Head of caudate nucleus (tissue), 42 donors: ENCODE measurements at places on chromosomes 3 and 15.

- DNase-seq = no peak
Measured at GRCh38 chr15:74920456-74920855, 13.8 kb upstream of the FAM219B start.

- DNase-seq = no peak
Measured at GRCh38 chr3:18044971-18045880, 302.8 kb upstream of the TBC1D5 start.

DNA sequence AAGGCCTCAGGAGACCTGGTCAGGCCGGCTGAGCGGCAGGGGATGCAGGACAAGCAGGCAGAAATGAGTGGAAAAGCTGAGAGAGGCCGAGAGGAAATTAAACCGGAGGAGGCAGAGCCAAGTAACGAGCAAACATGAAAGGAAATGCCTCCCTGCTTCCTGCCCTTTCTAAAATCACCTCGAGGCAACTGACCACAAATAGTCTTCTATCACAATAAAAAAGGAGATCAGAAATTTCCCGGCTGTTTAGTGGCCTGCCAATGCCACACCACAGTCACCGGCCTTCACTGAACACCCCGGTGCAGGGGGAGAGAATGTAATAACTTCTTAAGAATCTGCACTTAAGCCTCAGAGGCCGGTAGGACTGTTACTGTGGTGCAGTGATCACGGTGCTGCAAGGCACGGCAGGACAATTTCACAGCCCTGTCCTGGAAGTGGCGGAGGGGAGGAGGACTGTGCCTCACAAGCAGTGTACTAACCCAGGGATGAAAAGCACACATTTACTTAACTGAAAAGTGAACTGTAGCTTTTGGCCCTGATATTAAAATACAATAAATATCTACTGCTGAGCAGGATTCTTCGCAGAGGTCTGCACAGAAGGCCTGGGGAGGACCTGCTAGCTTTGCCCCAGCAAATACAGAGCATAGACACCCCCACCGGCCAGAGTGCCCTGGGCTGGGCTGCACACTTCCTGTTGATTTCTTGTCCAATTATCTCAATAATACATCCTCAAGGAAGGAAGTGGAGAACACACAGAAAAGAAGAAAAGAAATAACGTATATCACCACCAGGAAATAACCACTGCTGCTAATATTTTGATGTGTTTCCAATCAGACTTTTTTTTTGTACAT, 183.5 kb upstream of the NSMCE3 start:
- DNase-seq = no peak

- no peak for DNase-seq
Measured at GRCh38 chr3:196144383-196145105, 62.7 kb upstream of the TFRC start.

DNA sequence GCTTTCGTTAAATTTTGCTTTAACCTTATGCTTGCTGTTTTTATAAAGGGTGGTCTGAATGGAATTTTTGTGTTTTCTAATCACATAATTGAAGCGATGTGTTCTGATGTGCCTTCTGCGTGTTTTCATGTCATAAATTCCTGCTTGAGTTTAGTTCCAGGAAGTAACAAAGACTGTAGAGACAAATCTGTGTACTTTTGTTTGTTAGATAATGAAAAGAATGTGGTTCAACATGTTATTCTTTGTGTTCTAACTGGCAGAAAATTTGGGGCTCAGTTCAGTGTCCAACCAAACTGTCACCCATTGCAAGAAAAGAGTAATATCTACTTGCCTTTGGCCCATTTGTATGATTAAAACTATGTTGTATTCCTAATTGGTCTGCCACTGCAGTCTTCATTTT, 324.0 kb downstream of the DIPK2A start:
- DNase-seq = no peak

- no peak for DNase-seq
Measured at GRCh38 chr3:193795062-193795690, 202.2 kb downstream of the OPA1 start.

DNA sequence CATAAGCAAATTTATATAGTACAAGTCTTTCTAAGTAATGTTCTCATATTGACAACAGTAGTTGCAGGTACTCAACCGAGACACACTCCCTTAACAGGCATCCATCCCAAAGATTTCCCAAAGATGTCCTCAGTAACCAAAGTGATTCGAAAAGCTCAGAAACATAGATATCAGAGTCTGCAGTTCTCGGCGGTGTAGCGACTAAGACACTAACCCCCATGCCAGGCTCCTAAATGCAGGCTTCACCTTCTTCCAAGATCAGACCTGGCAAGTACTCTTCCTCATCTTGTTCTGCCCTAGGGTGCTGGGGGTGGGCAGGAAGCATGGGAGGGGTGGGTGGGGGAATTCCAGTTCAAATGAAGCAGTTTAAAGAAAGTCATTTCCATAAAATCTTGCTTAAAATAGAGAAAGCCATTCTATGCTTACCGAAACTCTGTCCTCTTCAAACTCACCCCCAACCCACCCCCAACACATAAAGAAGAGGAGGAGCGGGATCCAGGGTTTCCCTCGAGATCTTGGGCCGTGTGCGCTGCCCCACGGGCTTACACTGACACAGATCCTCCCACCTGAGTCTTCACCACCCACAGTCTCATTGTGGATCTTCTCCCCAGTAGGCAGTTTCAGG, 59.0 kb upstream of the BCL6 start:
- DNase-seq = no peak

GRCh38 chr3:67109651-67110204, 111.6 kb downstream of the KBTBD8 start:
- peak; percentile 8 for DNase-seq

GRCh38 chr15:69973102-69973714, 124.5 kb downstream of the TLE3 start:
- no peak for DNase-seq

- DNase-seq = no peak
Measured at GRCh38 chr3:141191097-141191749, 40.4 kb upstream of the PXYLP1 start.

- DNase-seq = no peak
Measured at GRCh38 chr3:101816215-101817149, 32.8 kb upstream of the NFKBIZ start.

GRCh38 chr3:107543666-107544065, 20.9 kb downstream of the BBX start:
- DNase-seq = no peak

- DNase-seq = no peak
Measured at GRCh38 chr15:65052956-65053355, 7.8 kb downstream of the SLC51B start.

DNA sequence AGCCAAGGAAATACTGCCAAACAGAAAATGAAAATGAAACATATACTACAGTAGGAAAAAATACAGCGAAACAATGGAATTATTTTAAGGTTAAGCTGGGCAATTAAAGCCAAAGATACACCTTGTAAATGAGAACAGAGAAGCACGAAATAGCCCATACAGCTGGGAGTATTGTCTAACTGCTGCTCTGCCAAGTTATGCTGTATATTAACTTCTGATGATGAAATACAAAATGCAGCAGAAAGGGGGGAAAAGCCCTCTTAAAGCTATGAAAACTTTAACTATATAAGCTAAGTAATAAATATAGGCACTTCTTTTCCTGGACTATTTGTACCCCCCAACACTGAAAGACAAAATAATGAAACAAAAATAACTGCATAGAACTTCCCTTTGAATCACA, 449.0 kb downstream of the FOXP1 start:
- DNase-seq = no peak

GRCh38 chr3:174251681-174252080, 607.5 kb upstream of the NAALADL2 start:
- DNase-seq = no peak

- no peak for DNase-seq
Measured at GRCh38 chr3:13114811-13115575, 41.8 kb upstream of the IQSEC1 start.

DNA sequence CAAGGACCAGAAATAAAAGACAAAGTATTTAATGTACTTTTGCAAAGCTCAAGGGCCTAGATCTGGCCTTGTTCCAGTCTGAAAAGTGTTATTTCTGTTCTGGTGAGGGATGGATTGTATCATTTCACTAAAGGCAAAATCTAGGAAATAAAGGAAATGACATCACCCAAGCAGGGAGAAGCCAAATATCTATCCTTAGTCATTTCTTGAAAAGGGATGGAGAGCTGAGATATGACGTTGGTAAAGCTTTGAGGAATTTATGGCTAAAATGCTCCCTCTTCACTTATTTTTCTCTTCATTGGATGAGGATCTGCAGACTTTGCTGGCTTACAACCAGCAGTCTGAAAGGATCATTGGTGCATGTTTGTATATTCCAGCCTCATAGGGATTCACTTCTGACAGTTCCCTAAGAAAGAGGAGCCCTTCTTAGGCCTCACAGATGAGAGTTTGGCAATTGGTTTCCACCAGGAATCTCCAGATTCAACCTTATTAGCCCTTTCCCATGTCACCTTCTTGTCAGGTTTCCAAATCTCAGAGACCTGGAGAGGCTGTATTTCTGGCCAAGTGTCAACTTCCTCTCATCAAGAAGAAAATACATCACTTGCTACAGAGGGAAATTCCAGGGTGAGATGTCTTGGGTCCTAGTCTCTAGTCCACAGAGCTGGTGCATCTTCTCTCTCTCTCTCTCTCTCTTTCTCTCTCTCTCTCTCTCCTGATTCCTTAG, 93.7 kb upstream of the BOC start:
- DNase-seq = no peak

DNA sequence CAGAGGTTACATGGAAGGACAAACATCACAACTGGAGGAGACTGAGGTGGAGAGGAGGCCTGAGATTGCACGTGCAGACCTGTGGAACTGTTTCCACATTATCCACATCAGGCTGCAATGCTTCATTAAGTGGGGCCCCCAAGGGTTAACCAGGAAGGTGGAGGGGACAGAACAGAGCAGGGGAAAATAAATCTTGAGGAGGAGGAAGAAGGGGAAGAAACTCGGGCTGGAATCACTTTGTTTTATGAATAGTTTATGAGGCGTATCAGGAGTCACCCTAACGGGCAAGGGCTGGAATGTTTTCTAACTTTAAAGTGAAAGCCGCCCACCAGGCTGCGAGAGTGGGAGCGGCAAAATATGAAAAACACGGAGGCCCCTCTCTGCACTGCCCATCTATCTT, 154.9 kb downstream of the WNT5A start:
- DNase-seq = no peak

- DNase-seq = no peak
Measured at GRCh38 chr15:42808913-42809312, 72.0 kb upstream of the CDAN1 start.

- no peak for DNase-seq
Measured at GRCh38 chr3:99013077-99013476, 111.6 kb upstream of the DCBLD2 start.

GRCh38 chr3:7437231-7437630, 576.3 kb downstream of the GRM7 start:
- DNase-seq = no peak

- DNase-seq = no peak
Measured at GRCh38 chr3:185760550-185760949, 64.3 kb downstream of the IGF2BP2 start.

DNA sequence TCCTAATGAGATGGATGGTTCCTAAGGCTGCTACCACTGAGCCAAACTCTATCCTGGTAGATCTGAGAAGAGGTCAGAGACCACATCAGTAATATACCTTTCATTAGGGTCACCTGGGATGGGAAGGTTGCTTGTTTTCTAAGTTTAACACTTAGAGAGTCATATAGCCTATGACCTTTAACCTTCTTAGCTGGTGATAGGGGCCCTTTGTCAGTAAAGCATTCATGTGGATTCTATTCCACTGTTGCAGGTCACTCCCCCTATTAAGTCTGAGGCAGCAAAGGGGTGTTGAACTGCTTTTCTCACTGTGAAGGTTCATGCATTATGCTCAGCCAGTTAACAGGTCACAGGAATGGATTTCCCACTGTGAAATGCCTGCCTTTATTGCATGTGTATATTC, 6.1 kb upstream of the ZNF609 start:
- no peak for DNase-seq

GRCh38 chr3:128784232-128784631, 58.2 kb downstream of the RAB7A start:
- DNase-seq = peak; percentile 66

GRCh38 chr15:49758856-49759255, 138.0 kb downstream of the DTWD1 start:
- DNase-seq = no peak

DNA sequence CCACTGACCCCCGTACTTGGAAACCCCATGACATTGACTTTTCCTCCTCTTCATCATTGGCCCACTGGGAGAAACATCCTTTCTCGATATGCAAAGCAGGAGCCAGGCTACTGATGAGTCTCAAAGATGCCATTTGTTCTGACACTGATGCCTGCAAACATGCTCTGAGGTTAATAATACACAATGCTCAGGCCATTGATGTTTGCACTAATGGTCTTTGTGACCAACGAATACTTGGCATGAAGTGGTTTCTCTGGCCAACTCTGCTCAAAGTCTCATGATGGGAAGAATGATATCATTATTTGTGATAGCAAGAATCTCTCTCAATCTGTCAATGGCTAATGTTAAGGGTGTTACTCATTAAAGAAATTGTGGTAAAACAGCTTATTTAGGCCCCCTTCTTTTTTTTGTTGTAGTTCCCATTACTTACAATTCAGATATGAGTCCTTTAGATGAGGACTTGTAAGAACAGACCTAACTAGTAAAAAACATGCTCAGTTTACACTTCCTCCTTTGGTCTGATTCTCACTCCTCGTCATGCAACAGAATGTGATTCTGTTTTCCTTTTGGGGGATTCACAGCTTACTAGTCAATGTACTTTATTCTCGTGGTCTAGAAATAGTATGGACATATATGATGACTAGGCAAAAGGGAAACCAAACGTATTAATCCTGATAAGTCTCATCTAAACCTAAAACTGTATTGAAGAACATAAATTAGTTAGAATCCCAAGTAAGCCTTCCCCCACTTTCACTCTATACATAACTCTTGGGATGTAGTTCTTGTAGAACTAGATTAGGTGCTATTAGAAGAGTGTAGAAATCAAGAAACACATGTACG, 488.8 kb upstream of the DPPA4 start:
- no peak for DNase-seq

GRCh38 chr15:31004220-31004733, 12.8 kb upstream of the MTMR10 start:
- no peak for DNase-seq

GRCh38 chr15:69857686-69858391, 239.9 kb downstream of the TLE3 start:
- DNase-seq = no peak
